ENCODE measurements at places on chromosomes 4 and X.
A peak's percentile ranks its signal among the peaks of the same experiment; 100 is the strongest.

DNA sequence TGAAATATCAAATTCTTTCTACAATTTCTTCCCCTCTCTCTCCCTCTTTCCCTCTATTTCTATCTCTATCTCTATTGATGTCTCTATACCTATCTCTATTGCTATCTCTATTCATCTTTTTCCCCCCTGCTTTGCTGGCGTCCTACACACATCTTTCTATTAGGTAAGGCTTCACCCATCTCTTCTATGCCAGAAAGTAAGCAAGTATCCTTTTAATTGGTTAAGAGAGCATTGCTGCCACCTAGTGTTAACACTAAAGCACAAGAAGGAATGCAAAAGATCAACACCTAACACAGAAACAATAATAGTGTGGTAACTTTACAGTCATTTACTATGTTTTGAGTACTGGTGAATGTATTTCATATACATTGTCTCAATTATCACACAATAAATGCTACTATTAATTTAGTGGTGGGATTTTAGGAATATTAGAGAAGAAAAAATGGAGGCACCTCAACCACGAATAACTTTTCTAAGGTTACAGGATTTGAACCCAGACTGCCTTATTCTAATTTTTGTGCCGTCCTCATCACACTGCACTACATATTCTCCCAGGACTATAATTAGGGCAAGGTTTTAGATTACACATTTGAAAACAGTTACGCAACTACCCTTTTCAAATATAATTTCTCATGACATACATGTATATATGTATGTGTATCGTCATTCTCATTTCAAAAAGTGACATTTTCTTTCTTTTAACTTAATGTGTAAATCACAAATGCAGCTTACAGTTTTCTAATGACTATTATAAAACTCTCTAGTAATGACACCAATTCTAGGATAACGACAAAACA, 3.7 kb upstream of the C4orf36 start:
- DNase-seq = no peak

DNA sequence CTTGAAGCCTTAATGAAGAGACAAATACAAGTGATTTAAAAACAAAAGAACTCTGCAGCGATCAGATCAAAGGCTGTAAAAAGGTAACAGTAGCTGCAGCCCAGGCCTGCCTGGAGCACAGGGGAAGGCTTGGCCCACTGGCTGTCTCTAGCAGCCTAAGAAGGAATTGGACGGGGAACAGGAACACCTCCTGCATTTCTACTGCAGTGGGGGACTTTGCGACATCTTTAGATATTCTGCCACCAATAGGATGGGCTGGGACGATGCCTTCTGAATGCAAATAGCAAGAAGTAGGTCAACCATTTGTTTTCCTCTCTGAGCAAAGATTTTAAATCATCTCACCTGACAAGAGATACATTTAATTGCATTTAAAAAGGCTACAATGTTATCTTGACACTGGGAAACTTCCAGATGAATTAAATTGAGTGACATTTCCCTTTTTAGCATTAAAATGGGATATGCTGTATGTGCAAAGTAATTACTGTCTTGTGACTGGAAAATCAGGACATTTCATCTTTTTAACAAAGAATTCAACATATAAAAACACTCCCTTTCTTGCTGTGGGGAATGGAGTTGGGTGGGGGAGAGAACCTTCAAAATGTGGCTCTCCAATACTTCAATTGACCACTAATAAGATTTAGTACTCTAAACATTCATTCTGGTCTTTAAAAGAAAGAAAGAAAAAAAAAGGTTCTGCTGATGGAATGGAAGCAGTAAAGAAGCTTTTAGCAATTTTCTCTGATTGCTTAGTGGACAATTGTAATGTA, 70.0 kb downstream of the NYX start:
- DNase-seq = no peak

DNA sequence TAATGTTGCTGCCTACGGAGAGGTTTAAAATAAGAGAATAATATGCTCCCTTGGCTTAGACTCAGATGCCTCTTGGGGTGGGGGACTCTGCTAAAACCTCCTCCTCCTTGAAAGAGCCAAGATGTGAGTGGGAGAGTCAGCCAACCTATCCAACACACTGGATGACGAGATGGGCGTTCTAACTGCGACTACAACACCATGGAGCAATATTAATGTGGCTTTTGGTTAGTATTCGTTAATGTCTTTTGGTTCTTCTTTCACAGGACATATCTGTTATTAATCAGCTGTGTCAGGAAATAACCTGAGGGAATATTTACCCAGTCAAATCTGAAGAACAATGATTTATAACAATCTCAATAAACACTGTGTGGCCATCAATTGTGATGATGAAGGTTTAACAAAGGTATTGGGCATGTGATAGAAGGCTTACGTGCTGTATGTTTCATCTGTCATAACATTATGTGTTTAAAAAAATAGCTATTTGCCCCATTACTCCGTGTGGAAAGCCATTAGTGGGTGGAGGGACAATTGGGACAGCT, 143.5 kb upstream of the FTHL17 start:
- no peak for DNase-seq

DNA sequence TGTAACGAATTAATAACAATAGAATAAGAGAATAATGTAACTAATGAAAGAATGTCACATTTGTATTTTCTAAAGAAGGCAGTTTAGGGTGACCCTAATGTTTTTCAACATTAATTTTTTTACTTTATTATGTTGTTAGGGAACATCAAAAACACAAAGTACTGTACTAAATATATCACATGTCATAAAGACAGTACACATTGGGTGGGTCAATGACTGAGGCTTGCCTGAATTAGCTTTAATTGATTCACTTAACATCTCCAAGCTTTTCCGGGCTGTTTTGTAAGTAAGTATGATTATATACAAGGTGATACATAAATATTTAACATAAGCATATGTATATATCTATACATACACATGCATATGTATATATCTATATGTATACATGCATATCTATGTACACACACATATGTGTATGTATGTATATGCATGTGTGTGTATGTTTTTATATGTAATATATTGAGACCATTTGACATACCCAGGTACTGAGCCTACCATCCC, 43.4 kb upstream of the KLF3 start:
- DNase-seq = no peak

GRCh38 chr4:47374477-47374876, 89.0 kb downstream of the COMMD8 start:
- DNase-seq = no peak

GRCh38 chr4:184895012-184895695, 69.4 kb upstream of the ACSL1 start:
- DNase-seq = peak; percentile 7
